ENCODE measurements at places on chromosomes 3 and 15.

DNA sequence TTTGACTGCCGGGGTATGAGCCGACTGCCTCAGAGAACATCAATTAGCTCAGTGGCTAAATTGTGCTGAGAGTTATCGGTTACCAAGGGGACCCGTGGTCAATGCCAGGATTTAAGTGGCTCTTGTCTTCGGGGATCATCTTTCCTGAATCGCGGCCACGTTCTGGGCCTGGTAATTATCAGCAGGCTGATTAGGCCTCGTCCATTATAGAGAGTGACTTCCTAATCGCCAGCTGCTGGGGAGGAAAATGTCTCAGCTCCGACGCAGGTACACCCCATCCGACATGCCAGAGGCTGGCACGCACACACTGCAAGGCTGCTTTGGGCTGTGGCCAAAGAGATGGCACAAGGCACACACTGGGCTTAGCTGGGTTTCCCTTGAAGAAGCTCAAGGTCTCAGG, 10.6 kb downstream of the TRH start:
- no peak for DNase-seq

- no peak for DNase-seq
These were observed 19.2 kb downstream of the DZIP3 start for GRCh38 chr3:108608750-108609149.

GRCh38 chr3:139917226-139917785, 17.7 kb upstream of the CLSTN2 start:
- no peak for DNase-seq

DNA sequence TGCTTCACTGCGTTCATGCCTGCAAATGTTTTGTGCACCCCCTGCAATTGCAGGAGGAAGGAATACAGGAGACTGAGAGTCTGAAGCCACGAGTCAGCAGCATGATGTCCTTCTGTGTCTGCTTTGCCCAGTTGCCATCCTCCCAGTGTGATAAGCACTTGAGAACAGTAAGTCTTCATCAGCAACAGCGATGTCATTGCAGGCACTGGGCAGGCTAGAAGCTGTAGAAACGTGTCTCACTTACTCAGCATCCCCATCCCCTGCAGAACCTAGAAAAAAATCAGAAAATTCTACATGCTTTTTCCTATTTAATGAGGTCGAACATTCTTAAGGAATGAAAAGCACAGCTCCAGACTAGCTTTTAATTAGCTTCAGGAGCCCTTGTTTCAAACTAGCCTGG, 156.5 kb upstream of the LPP start:
- DNase-seq = no peak

GRCh38 chr3:79247725-79248043, 520.1 kb downstream of the ROBO1 start:
- DNase-seq = peak; percentile 72

DNA sequence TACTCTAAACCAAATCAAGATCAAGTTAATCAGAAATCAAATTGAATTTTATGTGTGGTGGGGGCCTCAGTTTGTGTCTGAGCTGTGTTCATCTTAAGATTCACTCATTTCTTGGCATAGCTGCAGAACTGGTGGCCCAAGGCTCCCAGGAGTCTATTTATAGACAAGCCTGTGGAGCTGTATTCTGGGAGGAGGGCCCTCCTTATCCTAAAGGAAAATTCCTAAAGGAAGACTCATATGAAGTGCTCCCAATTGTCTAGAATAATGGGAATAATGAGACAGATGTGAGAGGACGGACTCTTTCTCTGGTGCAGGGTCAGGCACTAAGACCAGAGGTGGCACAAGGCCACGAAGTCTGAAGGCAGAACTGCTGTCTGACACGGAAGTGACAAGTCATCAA, 38.9 kb downstream of the C3orf85 start:
- DNase-seq = no peak

GRCh38 chr3:87621667-87622066, 345.3 kb upstream of the POU1F1 start:
- DNase-seq = no peak

DNA sequence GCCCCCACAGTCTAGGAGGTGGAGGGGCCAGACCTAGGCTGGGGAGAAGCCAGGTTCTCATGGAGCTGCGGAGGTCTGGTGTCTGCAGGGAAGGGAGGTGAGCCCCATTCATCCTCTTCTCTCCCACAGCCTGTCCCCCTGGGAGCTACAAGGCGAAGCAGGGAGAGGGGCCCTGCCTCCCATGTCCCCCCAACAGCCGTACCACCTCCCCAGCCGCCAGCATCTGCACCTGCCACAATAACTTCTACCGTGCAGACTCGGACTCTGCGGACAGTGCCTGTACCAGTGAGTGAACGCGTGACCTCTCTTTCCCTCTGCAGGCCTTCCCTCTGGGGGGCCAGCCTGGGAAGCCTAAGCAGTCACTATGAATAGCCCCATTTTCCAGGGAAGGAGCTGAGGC, 14.1 kb downstream of the EPHB3 start:
- DNase-seq = no peak

GRCh38 chr15:40591389-40591788, 2.7 kb upstream of the KNL1 start:
- DNase-seq = no peak

DNA sequence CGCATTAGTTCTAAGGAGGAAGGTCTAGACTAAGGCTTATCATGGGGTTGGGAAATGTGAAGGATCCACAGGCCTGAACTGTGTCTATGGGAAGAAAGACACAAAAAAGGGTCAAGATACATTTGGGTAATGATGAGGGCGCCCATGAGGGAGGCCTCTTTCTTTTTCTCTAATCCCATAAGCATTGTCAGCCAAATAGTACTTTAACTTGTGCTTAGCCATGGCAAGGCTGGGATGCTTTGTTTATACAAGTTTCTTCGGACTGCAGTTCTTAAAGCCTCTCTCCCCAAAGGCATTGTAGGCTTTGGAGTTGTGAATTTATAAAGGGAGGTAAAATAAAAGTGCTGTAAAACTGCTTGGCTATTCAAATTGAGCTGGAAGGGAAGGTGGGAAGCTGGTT, 23.4 kb downstream of the ARMC8 start:
- no peak for DNase-seq

- DNase-seq = no peak
These were observed 47.1 kb downstream of the DGKG start for GRCh38 chr3:186314896-186315295.

DNA sequence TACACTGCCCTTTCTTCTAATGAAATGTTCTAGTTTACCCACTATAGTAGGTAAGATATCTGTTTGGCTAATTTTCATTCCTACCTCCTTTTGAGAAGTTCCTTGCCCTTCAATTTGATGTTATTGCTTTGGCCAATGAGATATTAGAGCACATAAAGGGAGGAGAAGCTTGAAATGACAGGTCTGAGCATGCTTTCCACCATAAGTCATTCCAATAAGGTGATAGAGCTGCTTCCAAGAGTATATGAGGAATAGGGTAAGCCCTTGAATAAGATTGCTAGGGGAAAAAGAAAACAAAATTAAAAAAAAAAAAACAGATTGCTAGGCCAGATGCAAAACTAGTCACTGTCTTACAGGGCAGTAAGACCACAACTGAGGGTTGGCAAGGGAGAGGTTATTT, 78.9 kb upstream of the TRIM42 start:
- DNase-seq = no peak

DNA sequence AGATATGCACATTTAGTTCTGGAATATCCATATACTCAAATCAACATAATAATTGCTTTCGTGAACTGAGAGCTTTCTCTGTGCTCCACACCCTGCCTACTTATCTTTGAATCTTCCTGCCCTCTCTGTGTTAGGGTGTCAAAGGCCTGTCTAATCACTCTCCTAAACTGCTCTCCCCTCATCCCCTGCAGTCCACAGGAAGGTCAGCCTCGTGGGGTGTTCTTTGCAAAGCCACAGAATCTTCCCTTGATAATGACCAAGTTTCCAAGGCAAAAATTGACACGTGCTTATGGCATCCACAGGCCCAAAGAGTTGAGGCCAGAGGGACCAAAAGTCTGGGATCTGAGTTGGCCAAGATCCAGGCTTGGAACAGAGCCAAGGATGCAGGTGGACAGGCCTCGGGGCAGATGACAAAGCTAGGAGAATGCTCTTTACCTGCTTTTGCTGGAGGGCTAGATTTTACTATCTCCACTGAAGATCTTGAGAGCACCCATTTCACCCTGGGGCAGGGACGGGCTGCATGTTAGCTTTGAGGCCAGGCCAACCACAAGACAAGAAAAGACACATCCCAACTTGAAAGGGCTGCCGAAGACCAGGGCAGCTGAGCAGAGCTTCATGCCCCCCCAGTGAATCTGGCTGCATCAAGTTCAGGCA, 20.4 kb downstream of the BHLHE40 start:
- DNase-seq = no peak

DNA sequence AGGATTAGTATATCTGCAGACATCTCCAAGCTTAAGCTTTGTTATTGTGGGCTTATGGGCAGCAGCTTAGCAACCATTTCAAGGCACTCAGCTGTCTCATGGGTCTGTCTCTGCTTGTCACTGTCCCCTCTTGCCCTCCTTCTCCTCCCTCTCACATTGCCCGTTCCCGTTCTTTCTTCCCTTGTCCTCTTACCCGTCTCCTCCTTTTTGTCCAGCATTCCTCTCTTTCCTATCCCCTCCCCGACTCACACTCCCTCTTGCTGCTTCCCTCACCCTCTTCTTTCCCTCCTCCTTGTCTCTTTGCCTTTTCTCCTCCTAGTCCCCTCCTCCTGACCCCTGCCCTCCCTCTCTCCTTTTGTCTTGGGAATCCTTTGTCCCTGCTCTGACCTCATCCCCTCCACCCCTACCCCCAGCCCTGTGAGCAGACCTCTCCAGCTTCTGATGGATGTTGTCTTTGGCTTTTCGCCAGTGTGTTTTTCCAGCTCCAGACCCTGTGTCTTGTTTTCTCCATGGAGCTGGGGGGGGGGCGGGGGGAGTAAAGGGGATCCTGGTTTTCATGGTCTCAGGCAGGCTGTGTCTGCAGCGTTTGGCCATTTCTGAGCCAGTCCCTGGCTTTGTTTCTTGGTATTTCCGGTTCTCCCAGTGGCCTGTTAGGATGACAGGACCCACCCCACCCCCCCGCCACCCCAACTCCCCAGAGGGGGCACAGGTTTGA, 47.9 kb upstream of the TRAK1 start:
- DNase-seq = peak; percentile 81

DNA sequence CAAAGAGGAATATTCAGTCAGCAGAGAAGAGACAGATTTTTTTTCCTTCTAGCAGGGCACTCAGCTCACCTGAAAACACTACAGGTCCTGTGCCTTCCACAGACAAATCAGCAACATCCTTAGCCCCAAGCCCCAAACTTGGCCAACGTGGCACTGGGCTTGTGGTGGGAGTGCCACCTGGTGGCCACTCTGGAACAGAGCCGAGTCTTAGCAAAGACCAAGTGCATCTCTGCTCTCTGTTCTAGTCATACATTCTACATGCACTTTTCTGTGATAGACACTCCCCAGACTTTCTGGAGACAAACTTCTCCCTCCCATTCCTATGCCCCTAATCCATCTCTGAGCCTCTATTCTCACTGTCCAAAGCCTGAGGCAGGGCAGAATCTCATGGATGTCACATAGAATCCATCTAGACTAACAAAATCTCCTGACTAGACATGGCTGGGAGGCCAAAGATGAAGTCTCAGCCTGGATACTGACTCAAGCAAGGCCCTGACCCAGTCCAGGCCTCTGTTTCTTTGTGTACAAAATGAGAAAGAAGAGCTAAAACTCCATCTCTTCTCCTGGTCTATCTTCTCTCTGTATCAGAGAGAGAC, 5.1 kb upstream of the SEMA7A start:
- DNase-seq = peak; percentile 78

DNA sequence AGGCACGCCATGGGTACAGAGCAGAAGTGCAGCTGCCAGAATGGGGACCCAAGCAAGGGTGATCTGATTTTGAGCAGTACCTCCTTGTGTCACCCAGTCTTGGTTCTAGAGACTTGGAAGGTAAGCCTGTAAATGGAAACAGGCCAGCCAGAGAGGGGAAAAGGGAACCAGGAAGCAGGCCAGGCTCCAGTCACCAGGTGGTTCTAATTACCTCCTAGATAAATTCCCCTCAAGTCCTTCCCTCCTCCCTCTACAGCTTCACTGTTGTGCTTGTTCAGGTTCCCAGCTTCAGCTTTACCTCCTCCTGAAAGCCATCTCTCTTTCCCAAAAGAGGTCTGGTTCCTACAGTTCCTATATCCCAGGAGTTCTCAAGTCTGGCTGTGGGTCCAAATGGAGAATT, 58.8 kb upstream of the SLC7A14 start:
- DNase-seq = no peak

- no peak for DNase-seq
These were observed 148.2 kb downstream of the NAALADL2 start for GRCh38 chr3:175007306-175007705.

DNA sequence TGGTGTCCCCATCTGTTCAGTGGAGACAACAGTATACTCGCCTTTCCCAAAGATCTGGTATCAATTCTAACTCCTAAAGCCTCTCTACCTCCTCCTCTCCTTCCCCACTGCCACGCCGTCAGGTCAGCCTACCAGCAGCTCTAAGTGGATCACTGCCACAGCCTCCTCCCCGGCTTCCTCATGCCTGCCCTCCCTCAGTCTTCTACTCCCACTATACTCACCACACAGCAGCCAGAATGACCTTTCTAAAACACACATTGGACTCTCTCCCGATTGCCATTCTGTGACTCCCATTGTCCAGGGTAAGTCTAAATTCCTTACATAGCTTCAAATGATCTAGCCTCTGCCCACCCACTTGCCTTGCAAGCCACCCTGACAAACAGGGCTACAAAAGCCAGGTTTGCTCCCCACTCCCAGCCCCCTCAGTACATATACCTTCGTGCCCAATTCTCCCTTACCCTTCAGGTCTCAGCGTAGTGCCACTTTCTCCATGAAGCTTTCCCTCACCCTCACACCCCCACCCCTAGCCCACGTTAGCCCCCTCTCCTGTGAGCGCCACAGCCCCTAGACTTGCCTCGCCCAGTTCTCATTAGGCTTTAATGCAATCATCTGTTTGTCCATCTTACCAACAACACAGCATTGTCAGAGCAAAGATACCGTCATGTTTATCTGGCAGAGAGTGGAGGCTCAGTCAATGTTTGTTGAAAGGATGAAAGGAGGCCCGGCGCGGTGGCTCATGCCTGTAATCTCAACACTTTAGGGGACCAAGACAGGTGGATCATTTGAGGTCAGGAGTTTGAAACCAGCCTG, 9.5 kb upstream of the SEMA7A start:
- peak; percentile 41 for DNase-seq

GRCh38 chr3:30241721-30242120, 364.7 kb upstream of the TGFBR2 start:
- DNase-seq = no peak

- no peak for DNase-seq
These were observed 183.0 kb upstream of the C2CD4B start for GRCh38 chr15:62348118-62348517.

DNA sequence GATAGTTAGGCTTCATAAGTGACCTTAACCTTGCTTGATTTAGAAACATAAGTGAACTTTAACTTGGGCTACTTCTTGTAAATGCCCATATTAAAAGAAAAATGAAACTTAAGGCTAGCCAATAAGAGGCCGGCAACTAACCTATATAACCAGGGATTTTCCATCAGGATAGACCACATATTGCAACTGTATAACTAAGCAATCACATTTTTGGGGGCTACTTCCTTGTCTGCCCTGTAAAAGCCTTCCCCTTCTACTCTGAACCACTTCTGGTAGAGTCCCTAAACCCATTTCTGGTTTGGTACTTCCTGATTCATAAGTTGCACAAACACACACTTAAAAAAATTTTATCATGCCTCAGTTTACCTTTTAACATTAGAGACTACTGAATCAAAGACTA, 150.9 kb upstream of the UBE2E2 start:
- DNase-seq = no peak

GRCh38 chr3:111871809-111872623, 13.0 kb downstream of the PHLDB2 start:
- DNase-seq = no peak

All from astrocyte of the spinal cord (primary cell).